Vagina (tissue), 2 donors: ENCODE measurements at places on chromosomes 5 and 9.
A peak's percentile ranks its signal among the peaks of the same experiment; 100 is the strongest.

- DNase-seq, result no peak
Measured at GRCh38 chr5:143717400-143717799, 94.6 kb upstream of the HMHB1 start.

DNA sequence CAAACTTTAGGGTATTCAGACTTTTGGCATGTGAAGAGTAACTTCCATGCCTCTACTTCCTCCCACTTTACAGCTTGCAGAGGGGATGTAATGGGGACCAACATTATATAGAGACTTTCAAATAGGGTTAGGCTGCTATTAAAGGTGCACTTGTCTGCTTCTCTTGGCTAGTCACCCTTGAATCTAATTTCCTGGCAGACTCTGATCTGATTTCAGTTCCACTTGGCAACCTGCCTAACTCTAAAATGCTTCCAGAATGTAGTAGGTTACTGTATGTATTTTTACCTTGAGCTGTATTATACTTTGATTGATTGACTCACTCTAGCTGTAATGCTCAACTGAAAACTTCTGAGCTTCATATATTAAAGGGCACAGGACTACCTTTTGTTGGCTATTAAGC lies 693.4 kb downstream of the KCTD16 start:
- no peak for DNase-seq

GRCh38 chr9:36078051-36078450 lies 41.3 kb downstream of the RECK start:
- DNase-seq, result no peak

DNA sequence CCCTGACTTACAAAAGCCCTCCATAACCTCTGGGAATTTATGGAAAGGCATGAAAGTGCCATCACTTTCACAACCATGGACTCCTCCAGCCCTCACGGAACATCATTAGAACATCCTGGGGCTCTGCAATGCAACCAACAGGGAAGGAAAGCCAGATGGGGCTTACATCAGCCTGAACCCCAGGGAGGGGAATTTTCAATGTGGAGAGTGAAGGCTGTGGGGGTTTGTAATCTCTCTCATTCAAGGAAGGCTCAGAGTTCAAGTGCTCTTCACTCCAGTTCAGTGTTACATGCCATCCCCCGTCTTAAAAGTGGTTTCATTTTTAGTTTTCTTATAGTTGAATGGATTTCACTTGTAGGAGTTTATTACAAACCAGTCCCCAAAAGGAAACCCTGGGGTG lies 5.7 kb downstream of the SPRY4 start:
- DNase-seq, result no peak

- DNase-seq, result no peak
Measured at GRCh38 chr5:98570661-98571191, 202.7 kb upstream of the RGMB start.

DNA sequence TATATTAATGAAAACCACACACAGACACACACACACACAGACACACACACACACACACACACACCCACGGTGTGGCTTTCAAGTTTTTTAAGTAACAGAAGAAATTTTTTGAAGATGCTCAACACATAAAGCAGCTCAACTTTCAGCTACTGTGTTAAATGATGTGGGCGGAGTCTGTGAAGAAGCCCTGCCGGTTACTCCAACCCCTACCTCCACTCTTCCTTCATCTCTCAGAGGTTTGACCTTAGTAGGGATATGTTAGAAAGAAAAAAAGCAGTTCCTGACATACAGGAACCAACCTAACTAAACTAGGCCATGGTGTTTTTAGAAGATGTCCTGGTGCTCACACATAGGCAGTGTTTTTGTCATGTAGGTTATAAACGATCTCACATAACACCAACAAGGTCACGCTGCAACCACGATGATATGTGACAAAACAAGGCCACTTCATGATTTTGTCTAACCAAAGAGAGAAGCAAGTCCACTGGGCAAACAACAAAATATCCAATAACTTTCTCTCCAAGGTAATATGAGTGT lies 112.8 kb downstream of the EMB start:
- DNase-seq, result no peak

DNA sequence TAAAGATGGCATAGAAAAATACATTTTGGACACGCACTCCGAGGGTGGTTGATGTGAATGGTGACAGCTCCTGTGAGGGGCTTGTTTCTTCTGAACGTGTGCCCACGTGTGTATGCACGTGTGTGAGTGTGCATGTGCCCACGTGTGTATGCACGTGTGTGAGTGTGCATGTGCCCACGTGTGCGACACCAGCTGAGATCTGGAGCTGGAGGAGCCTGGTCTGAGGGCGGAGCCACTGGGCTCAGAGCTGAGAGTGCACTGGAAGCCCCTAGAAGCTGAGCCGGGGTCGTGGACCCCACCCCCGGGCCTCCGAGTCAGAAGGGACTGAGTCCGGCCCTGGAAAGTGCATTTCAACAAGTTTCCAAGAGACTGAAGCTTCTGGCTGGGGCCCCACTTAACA lies 282.5 kb upstream of the IRX4 start:
- no peak for DNase-seq

GRCh38 chr5:178394074-178394473 lies 161.5 kb upstream of the PHYKPL start:
- DNase-seq, result no peak

GRCh38 chr9:129785866-129786265 lies 17.1 kb upstream of the TOR1B start:
- DNase-seq, result no peak

GRCh38 chr9:38685535-38685934 lies 34.4 kb downstream of the FAM240B start:
- no peak for DNase-seq

- peak; percentile 72 for DNase-seq
Measured at GRCh38 chr9:98520221-98520960, 188.3 kb downstream of the GABBR2 start.

- no peak for DNase-seq
Measured at GRCh38 chr5:56154732-56155484, 78.2 kb downstream of the ANKRD55 start.

- no peak for DNase-seq
Measured at GRCh38 chr9:72315510-72316311, 49.3 kb downstream of the ZFAND5 start.

DNA sequence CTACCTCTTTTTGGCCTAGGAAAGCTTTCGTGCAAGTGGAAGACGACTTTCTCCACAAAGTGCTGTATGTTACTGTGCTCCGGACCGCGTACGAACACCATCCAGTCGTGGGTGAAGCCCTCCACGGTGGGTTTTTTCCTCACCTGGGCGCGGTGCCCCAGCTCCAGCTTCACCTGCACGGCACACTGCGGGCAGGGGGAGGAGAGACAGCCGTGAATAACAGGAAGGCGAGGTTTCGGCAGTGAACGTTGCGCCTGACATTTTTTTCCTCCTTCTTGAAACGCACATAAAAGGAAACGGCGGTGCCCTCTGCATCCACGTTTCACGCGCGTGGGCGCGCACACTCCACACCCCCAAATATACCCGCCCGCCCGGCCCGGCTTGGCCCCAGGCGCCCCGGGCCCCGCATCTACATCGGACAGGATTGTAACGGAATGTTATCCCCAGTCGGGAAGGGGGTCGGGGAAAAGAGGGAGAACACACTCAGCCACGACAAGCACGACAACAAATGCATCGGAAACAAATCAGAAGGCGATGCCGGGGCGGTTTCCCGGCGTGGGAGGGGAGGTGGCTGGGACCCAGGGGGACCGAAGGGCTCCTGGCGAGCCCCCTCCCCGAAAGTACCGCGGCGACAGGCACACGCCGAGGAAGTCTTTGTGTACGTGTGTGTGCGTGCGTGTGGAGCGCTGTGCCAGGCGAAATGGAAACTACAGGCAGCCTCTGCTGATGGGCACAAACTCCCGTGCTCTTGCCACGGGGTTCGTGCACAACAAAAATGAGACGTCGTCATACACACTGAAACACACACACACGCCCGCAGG lies 1.4 kb downstream of the MLLT3 start:
- DNase-seq, result no peak

DNA sequence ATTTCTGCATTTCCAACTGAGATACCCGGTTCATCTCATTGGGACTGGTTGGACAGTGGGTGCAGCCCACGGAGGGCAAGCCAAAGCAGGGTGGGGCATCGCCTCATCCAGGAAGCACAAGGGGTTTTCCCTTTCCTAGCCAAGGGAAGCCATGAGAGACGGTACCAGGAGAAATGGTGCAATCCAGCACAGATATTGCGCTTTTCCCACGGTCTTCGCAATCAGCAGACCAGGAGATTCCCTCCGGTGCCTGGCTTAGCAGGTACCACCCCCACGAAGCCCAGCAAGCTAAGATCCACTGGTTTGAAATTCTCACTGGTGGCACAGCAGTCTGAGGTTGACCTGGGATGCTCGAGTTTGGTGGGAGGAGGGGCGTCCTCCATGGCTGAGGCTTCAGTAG lies 527.0 kb downstream of the TLE1 start:
- DNase-seq, result no peak

- DNase-seq, result no peak
Measured at GRCh38 chr9:32587901-32588300, 14.9 kb upstream of the NDUFB6 start.

GRCh38 chr5:16812448-16812847 lies 123.6 kb downstream of the MYO10 start:
- DNase-seq, result no peak

- no peak for DNase-seq
Measured at GRCh38 chr5:34530637-34531036, 125.5 kb upstream of the RAI14 start.

- DNase-seq, result no peak
Measured at GRCh38 chr5:88758591-88758990, 124.4 kb downstream of the MEF2C start.

DNA sequence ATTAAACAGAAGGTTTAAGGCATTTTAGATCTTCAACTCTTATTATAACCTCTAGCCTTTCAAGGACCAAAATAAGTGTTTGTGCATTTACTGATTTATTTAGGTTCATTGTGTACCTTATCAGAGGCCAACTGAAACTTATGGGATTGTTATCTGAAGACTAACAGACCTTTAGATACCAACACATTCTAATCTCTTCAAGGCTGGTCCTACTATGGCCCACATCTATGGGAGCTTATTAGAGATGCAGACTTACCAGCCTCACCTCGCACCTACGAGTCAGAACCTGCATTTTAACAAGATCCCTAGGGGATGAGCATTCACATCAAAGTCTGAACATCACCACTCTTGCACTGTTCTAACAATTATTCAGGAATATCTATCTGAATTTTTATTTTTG lies 1.9 kb downstream of the IARS1 start:
- no peak for DNase-seq

DNA sequence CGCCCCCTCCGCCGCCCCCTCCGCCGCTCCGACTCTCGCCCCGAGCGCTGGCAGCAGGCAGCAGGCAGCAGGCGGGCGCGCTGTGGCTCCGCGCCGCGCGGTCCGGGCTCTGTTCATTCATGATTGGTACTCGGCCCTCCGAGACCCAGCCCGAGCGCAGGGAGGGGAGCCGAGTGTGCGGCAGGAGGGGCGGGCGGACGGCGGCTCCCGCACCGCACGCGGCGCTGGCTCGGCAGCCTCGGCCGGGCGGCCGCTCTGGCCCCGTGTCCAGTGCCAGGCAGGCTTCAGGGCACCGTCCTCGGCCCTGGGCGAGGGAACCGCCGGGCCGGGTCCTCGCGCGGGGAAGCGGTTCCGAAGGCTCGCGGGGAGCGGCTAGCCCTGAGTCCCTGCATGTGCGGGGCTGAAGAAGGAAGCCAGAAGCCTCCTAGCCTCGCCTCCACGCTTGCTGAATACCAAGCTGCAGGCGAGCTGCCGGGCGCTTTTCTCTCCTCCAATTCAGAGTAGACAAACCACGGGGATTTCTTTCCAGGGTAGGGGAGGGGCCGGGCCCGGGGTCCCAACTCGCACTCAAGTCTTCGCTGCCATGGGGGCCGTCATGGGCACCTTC lies at the start of gene KCNIP1:
TSS of gene KCNIP1 (plus strand) at position 31 of the 607 bp plus-strand sequence.
- no peak for DNase-seq

- DNase-seq, result no peak
Measured at GRCh38 chr5:145118127-145118526, 717.0 kb downstream of the PRELID2 start.

DNA sequence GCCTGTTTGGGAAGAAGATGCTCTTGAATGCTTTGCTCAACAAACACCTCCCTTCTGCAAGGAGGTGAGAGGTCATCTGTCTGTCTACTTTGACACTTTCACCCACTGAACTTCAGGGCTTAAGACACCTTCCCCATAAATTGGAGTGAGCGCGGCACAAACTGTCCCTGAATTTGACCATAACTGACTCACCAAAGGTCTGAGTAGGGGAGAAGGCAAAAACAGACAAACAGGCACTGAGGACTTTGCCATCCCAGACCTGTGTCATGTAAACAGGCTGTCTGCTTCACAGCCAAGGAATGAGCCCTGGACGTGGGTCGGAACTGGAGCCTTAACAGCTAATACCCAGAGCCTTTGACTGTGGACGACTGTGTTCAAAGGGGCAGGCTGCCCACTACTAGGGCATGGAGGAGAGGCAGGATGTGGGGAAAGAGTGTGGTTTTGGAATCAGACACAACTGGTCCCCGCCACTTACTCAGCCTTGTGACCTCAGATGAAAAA lies 320.9 kb upstream of the KLF4 start:
- DNase-seq, result no peak

DNA sequence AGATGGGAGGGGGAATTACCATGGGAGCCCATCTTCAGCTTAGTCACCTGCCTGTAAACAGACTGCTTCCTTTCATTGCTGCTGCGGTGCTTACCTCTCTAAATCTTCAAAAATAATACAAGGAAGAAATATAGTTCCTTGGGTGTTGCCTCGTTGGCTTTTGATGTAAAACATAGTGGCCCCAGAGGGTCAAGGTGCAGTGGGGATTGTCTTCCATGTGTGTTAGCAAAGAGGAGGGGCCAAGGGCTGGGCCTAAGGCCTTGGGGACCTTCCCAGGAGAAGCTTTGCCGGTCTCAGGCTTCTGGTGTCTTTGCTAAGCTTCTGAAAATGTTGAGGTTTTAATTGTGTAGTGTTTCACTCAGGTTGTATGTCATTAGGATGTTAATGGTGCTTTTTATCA lies 90.0 kb downstream of the PDE8B start:
- no peak for DNase-seq

- DNase-seq, result no peak
Measured at GRCh38 chr9:89679016-89679415, 74.2 kb downstream of the GADD45G start.

DNA sequence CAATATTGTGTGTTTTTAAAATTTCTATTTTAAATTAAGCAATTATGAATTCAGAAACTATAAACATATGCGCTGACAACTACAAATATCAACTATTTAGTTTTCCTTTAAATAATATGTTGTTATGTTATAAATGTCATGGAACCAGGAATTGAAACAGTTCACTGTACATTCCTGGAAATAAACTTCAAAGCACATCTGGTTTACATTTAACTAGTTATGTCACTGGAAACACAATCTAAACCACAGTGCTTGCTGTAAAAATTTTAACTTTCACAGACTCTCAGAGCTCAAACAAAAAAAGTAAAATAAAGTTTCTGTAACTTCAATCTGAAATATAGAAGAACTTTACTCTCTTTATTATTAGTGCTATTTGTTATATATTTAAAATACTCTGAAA lies 179.2 kb downstream of the FBN2 start:
- no peak for DNase-seq

- DNase-seq, result no peak
Measured at GRCh38 chr9:131747352-131747751, 7.5 kb upstream of the RAPGEF1 start.

DNA sequence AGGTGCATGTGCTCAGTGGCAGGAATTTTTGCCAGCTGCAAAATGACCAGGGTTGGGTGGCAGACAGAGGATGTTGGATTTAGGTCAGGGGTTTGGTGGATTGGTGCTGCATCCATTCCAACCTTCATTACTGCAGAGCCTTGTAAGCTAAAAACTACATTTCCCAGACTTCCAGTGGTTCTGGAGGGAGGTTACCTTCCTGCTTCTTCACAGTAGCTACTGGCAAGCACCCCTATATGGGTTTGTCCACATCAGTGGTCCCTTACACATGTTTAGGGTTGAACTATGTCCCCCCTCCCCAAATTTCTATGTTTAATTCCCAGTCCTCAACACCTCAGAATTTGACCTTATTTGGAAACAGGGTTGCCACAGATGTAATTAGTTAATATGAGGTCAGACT lies 20.7 kb upstream of the IL17B start:
- DNase-seq, result no peak
